ENCODE measurements at places on chromosomes 6 and 20.

- DNase-seq: no peak
Observed at GRCh38 chr6:44468835-44469234, 81.3 kb downstream of the CDC5L start.

GRCh38 chr6:13384966-13385365, 56.6 kb upstream of the TBC1D7 start:
- no peak for DNase-seq

DNA sequence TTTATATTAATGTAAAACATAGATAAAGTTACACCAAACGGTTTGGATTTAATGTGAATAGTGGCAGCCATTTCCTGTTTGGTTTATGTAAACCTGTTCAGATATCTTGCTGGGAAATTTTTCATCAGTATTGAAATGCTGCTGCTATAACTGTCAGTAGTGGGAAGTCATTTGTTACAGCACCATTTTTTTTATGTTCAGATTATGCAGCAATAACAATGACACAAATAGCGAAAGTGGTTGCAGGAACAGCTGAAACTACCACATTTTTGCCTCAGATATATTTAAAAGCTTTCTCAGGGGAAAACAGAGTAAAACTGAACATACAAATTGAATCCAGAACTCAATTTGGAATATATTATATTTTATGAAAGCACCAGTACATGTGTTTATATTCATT, 128.8 kb upstream of the SIM1 start:
- DNase-seq: no peak

GRCh38 chr6:165223101-165223500, 86.3 kb downstream of the C6orf118 start:
- DNase-seq: no peak

GRCh38 chr6:147586044-147586443, 77.6 kb downstream of the SAMD5 start:
- no peak for DNase-seq

- DNase-seq: no peak
Observed at GRCh38 chr6:41325446-41326066, 9.9 kb upstream of the NCR2 start.

DNA sequence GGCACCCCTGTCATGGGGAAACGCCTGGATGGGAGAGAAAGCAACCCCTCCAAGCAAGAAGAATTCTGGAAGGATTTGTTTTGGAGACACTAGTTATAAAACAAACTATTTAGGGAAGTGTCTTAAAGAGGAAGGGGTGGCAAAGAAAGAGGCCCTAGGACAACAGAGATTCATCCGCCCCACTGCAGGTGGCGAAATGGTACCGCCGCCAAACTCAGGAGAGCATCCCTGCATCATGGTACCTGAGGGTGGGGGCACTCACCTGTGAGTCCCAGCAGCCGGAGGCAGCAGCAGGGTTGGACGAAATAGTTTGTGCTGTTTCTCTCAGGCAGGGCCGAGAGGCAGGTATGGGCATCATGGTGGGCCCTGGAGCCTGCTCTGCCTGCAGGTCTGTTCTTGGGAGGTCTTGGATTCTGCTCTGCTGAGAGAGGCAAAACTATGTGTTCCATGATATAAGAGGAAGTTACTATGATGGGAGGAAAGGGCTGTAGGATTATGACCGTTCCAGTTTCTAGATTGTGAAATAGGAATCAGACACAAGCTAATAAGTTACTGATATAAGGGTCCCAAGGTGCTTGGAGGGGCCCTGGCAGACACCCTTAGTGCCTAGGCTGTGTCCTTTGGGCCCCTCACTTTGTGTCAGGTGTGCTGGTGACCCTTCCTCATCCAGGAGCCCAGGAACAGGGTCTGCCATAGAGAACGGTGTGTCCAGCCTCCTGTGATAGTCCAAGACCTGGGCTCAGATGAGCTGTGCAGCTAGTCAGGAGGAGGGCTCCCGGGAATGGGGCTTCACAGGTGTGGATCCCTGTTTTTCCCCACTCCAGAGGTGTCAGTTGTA, 20.4 kb downstream of the SIRPD start:
- DNase-seq: no peak
